ENCODE measurements at places on chromosomes 12 and 14. TPM values are rescaled to one million over a fixed set of nuclear protein-coding genes. Genes with fewer than 3 reads are reported as not detected.

Gene RAD9B
- 0.14 TPM for total RNA-seq

Gene CMA1
- total RNA-seq = not detected

Gene PZP
- total RNA-seq = not detected

DNA sequence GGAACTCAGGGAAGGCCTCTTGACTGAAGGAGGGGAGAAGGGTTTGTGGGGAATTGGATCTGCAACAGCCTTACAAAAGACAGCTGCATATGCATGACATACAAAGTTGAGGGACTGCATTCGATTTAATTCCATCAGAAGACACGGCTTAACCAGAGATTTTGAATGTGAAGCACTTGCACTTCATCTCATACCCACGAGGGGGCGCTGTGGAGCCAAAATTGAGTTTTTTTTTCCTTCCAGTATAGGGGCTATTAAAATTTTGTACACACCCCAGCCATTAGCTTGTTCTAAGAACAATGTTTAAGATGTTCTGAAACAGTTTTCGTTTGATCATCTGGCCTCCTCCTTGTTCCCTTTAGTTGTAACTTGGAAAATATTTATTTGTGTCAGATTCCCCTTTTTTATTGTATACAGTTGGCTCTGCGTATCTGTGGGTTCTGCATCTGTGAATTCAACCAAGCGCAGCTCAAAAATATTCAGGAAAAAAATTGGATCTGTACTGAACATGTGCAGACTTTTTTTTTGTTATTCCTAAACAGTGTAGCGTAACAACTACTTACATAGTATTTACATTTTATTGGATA, 1.6 kb downstream of the SUDS3 start:
- DNase-seq = no peak

Gene DACT1
- 0.07 TPM for total RNA-seq

Gene CSRP2
- 38.5 TPM for total RNA-seq
